ENCODE measurements at places on chromosomes 4 and X. TPM values are rescaled to one million over a fixed set of nuclear protein-coding genes. Genes with fewer than 3 reads are reported as not detected.

DNA sequence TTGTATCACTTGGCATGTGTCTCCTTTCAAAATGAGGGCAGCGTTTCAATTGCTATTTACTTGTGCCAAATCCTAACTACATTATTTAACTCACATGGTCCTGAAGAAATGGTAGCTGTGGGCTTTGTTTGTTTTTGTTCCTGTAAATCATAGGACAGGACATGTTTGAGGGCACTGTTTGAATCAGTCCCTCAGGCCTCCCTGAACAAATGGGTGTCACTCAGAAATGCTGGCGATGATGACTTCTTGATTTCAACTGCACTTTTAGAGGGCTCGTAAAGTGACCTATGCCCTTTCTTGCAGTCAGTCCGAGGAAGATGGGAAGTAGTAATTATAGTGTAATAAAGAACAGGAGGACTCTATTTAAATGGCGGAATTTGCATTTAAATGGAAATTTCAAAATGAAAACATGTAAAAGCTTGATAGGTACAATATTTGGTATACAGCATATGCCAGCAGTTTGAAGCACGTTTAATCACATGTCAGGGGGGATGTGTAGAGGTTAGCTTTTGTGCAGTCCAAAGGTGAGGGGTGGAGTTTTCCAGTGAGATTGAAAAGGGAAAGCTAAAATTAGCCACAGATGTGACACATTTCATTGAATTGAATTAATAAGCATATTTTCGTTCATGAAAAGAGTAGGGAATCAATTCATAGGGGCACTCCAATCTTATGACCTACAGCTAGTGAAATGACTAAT lies 1958.7 kb upstream of the IGFBP7 start:
- no peak for DNase-seq

CT47B1 gene
- polyA plus RNA-seq: not detected

DNA sequence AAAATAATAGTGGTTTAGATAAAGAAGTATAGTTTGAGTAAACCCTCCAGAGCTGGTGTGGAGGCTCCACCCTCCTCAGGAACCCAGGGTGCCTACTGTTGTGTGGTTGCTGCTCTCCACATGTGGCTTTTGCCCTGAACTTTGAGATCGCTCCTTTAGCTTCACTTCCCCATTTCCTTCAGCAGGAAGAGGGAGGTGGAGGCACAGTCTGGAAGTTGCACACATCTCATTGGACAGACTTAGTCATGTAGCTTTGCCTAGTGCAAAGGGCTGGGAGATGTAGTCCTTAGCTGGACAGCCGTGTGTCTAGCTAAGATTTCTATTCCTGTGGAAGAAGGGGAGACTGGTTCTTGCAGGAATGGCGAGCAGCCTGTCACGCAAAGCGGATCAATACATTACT lies 37.9 kb downstream of the RGS12 start:
- DNase-seq: no peak

RAI2 gene
- polyA plus RNA-seq: 14.7 TPM

DNA sequence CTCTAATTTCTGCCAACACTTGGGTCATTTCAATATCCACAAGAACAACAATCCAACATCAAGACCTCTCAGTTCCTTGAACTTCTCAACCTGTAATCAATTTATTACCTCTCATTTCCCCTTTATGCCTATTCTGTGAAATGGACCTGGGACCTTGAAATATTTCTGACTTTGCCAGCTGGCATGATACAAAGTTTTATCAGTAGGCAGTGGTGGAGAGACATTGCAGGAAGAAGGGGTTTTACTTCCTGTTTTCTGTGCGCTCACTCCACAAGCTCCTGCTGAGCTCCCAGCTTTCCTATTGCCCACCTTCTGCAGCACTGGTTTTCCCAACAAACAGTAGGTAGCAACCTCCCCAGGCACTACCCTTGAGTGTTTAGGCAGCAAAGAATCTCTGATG lies 3.5 kb upstream of the ARHGEF6 start:
- no peak for DNase-seq

UCP1 gene
- not detected for polyA plus RNA-seq

DNA sequence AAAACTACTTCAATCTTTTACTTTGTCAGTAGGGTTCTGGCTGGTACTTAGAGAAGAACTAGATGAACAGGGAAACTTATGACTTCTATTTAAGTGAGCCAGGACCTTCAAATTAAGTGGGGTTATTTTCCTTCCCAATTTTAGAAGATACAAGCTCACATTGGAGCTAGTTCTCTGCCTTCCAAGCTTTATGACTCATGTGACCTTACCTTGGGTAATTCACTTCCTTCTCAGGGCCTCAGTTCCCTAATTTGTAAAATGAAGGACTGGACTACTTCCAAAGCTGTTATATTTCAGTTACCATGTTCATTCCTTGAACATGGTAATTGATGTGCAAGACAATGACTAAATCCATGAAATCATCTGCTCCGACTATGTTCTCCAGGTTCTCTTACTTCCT lies 32.0 kb upstream of the DCX start:
- DNase-seq: no peak

- no peak for DNase-seq
These were observed 35.6 kb downstream of the NELFA start for GRCh38 chr4:1973218-1973617.

- DNase-seq: no peak
These were observed 1.8 kb downstream of the SERPINA7 start for GRCh38 chrX:106036716-106037115.

DNA sequence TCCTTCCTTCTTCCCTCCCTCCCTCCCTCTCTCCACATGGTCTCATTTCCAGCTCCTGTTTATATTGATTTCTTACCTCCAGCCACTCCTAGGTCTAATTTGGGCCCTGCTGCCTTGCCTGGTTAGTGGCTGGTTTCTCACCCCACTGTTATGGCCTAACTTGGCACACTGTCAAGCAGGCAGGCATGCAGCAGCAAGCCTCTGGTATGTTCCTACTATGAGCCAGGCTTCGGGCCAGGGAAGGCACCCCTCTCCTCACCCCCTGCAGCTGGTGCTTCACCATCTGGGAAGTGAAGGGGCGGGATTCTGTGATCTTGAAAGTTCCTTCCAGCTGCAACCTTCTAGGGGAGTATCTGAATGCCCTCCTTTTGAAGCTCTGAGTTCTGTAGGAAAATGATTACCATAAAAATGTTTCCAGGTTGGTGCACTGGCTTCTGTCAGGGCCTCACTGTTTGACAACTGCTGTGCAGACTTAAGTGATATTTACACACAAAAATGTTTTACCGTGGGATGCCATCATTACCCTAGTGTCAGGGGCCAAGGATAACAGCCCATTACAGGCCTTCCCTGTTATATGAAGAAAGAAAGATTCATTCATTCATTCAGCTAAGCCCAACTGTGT lies 10.1 kb upstream of the VMA21 start:
- no peak for DNase-seq

DNA sequence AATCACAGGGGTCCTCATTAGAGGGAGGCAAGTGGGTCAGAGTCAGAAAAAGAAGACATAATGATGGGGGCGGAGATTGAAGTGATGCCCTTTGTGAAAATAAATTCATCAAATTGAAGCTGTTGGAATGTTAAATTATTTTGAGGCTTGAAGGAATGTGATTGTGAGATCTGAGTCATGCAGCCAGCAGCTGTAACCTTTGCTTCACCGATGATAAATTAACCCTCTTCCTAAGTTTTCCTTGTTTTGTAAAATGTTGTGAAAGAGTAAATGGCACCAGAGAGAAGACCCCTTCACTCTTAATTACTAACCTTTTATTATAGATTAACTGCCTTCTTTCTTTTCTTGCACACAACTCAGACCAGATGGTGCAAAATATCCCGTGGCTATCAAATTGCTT lies 47.7 kb upstream of the FAM9A start:
- no peak for DNase-seq

TLR2 gene
- 3.2 TPM for polyA plus RNA-seq
